ENCODE measurements at places on chromosomes 3 and 15.

DNA sequence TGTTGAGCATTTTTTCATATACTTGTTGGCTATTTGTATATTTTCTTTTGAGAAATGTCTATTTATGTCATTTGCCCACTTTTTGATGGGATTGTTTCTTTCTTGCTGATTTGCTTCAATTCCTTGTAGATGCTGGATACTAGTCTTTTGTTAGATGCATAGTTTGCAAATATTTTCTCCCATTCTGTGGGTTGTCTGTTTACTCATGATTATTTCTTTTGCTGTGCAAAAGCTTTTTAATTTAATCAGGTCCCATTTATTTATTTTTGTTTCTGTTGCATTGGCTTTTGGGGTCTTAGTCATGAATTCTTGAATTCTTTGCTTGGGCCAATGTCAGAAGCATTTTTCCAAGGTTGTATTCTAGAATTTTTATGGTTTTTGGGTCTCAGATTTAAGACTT lies 251.7 kb downstream of the WNT5A start:
- no peak for DNase-seq

- DNase-seq, result no peak
Observed at GRCh38 chr15:69412701-69413100, 1.4 kb upstream of the KIF23 start.

DNA sequence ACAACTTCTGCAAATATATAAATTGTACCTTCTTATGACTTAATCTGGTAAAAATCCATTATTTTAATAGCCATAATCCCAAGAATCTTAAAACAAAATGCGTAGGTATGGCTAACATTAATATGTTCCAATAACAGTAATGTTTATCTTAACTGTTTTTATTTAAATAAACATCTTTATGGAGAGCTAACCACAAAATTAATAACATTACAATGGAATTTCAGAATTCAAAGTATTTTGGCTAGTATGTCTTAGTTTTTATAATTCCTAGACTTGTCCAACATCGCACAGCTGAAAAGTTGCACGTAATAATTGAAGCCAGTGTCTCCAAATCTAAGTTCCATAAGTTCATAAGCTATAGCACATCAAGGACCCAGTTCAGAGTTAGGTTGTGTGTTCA lies 47.6 kb downstream of the ANKRD28 start:
- no peak for DNase-seq

GRCh38 chr15:57504599-57504940 lies 87.1 kb upstream of the MYZAP start:
- no peak for DNase-seq

DNA sequence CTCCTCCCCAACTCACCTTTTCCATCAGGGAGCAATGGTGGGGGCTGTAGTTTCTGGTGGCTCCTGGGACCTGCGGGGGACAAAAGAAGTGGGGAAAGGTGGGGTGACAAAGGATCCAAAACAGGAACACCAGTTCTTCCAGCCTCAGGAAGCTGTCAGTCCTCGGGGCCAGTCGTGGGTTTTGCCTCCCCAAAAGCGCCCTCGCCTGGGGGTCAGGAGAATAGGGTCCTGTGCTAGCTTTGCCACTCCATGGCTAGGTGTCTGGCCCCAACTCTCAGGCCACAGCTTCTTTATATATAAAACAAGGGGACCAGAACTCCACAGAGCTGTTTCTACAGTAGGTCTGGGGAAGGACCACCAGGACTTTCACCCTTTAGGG lies 4.0 kb downstream of the CCDC9B start:
- DNase-seq, result no peak

DNA sequence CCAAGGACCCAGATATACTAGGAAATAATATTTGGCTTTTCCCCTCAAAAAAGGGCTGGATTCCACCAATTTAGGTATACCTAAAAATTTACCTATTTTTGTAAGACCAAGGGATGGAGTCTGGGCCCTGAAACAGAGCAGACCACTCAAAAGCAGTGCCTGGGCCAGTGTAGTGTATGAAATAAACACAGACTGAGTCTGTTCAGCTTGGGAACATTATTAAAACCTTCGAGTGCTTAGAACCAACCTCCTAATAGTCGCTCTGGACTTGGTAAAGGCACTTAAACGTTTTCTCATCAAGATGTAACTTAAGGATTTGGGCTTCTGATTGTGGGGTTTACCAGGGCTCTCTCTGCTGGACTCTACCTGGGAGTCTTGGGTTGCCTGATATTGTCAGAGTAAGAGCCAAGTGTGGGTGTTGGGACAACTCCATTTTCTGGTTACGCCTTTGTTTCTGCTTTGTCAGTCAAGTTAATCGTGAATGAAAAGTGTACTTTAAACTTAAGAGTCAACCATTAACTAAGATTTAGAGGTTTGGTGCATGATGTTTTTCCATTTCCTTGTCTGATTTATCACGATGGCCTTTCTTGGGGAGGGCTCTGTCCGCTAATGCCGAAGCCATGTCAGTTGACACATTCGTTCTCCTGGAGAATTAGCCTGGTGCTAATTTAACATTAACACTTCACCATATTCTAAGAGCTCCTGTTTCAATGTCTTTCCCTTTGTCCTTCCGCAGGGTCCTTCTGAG lies 221.0 kb upstream of the TPM1 start:
- no peak for DNase-seq

GRCh38 chr15:87489902-87490665 lies 766.5 kb downstream of the NTRK3 start:
- no peak for DNase-seq

GRCh38 chr3:4447295-4447999 lies 19.6 kb downstream of the SUMF1 start:
- DNase-seq, result no peak

DNA sequence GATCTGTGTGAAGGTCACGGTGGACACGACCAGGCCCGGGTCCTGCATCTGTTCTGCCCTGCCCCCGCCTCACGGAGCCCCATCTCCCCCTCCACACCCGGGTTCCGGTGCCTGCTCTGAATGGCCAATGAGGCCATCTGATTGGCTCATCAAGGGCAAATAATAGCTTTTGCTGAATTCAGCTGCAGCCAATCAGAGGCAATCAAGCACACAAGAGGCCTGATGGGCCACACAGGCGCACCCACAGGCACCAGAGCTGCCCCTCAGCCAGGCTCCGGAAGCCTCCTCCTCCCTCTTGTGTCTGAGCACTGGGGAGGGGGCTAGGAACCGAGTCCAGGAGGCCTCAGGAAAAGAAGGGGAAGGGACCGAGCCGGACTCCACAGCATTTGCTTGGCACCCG lies 49.5 kb downstream of the CACNA2D2 start:
- DNase-seq, result no peak

- DNase-seq, result no peak
Observed at GRCh38 chr3:11631820-11632219, 11.9 kb downstream of the VGLL4 start.

GRCh38 chr3:171183042-171183441 lies 156.5 kb upstream of the SLC2A2 start:
- no peak for DNase-seq

- DNase-seq, result no peak
Observed at GRCh38 chr3:64264501-64265109, 39.3 kb upstream of the PRICKLE2 start.
